ENCODE measurements at places on chromosomes 4 and X.
A peak's percentile ranks its signal among the peaks of the same experiment; 100 is the strongest.

GRCh38 chr4:126451237-126451873, 1136.6 kb downstream of the FAT4 start:
- DNase-seq = peak; percentile 34

DNA sequence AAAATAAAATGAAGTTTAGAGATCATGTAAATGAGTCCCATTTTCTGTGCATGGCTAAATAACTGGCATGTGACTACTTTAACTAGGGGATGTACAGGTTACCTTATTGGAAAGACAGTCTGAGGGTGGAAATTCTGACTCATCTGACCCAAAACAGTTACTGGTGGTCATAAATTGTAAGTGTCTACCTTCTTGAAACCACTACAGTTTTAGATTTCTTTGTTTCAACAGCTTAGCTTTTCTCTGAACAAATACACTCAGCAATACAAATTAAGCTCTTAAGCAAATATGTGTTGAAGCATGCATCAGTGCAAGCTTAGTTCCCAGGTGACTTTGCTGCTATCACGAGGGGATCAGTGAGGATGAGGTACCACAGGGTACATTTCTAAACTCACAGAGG, 60.7 kb upstream of the PGM2 start:
- no peak for DNase-seq

- DNase-seq = peak; percentile 57
These were observed at the start of gene LEF1 for GRCh38 chr4:108168671-108169523. Gene LEF1, minus strand, starts transcription at chr4:108168932. Its CDS starts 1,165 bp downstream, at chr4:108167767.

- no peak for DNase-seq
These were observed 45.8 kb downstream of the ENOX2 start for GRCh38 chrX:130857207-130857606.

DNA sequence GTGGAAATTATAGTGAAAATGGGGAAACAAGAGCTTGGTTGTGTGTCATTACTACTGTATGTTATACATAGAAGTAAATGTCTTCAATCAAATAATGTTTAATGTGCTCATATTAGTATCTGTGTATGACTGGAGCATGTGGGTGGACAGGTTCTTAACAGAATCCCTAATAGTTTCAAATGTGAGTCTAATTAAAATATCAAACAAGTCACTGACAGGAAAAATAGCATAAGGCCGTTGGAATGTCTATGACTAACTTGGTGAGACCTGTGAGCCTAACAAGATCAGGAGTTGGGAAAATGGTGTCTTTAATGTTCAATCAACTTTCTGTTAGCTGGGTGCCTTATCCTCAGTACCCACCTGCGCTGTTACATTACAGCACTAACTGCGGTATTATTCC, 6.2 kb upstream of the CXCL3 start:
- DNase-seq = peak; percentile 84

DNA sequence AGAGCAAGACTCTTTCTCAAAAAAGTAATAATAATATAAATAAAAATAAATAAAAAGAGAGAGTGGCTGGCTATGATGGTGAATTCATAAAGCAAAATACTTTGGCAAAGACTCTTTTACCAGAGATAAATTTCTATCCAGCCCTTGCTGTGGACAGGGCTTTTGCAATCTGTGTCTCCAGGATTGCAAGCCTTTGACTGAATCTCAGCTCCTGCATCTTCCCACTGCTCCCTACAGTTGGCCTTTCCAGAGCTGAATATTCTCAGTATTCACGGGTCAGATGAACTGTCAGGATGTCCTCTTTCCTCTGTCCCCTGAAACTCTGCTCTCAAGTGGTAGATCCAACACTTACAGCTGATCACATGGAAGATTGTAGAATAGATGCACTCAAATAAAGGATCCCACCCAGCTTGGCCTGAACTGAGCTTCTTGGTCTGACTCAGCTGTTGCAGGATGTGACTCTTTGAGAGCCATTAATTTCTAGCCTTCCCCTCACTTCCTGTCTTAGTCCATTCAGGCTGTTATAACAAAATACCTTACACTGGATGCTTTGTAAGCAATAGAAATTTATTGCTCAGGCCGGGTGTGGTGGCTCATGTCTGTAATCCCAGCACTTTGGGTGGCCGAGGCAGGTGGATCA, 123.4 kb upstream of the GUCY1A1 start:
- peak; percentile 79 for DNase-seq

DNA sequence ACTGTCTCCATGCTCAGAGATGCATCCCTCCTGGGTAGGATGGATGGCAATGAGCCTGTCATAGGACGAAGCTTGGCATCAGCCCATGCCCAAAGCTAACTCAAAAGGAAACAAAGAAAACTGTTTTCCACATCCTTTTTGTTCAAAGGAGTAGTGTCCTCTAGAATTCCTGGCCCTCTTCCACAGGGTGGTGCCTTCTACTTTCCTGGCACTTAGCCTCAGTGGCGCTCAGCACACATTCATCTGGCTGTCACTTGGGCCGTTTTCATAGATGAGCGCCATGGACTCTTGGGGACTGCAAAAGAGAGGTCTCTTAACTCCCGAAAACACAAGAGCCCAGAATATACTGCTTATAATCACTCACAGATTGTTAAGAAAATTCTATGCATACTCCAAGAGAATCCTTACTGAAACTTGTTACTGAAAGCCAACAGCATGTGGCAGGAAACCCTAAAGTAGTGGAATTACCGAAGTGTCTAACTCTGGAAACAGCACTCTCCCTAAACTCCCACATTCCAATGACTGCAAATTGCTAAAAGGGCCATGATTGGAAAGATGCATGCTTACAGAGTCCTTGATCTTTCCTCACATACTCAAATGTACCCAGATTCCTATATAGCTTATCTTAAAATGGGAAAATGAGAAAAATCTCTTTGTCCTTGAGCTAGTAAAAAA, 110.0 kb downstream of the HS6ST2 start:
- no peak for DNase-seq

GRCh38 chr4:92814677-92815076, 510.9 kb downstream of the GRID2 start:
- no peak for DNase-seq

- no peak for DNase-seq
These were observed 8.0 kb downstream of the SLIT2 start for GRCh38 chr4:20259707-20260106.

- DNase-seq = no peak
These were observed at the start of gene PALLD for GRCh38 chr4:168496834-168497233. Gene PALLD, plus strand, starts transcription at chr4:168497052.

DNA sequence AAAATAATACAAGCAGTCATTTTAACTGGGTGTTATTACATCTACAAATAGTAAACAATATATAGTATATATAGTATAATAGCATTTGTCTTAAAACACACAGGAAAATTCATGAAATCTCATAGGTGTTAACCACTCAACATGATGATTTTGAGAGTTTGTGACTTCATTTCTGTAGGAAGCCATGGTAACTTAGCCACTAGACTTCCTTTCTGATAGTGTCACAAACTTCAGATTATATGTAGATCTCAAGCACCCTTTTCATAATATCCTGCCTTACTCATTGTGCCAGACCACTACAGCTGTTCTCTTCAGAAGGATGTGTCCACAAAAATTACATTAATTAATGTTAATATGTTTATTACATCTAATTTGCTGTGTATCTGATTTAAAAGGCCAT, 1250.6 kb downstream of the ADGRL3 start:
- no peak for DNase-seq

DNA sequence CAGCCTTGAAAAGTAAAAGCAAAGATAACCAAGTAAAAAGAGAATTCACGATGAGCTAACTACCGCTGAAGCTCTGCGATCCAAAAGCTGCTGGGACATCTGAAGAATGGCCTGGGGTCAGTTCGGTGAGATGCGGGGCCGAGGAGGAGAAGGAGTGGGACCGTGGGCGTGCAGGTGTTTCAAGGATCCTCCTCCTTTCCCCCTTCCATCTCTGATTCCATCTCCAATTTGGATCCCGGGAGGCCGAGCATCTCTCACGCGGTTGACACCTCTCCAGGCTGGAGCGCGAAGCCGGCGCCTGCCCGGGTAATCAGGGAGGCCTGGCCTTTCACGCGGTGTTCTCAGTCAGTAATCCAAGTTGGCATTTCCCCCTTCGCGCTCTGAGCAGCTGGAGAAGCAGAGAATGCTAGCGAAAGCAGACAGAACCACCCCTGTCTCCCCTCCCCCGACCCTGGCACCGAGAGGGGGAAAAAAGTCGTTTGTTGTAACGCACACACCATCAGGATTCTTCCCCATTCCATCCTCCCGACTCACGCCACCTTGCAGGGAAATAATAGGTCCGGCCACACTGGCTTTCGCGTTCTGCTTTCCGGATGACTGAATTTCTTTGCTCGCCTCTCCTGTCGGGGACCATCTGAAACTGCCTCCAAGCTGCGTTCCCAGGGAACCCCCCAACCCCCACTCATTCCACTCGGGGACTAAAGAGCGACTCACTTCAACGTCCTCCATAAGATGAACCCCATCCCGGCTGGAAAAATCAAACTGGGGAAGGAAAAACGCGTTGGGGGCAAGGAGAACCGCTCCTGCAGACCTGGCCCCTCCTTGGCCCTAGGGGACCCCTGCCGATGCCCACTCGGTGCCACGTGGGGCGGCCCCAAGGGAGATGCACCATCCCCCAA, 6.5 kb downstream of the NEUROG2 start:
- DNase-seq = peak; percentile 51

- peak; percentile 1 for DNase-seq
These were observed 386.4 kb upstream of the RPS6KA3 start for GRCh38 chrX:20653070-20653469.

DNA sequence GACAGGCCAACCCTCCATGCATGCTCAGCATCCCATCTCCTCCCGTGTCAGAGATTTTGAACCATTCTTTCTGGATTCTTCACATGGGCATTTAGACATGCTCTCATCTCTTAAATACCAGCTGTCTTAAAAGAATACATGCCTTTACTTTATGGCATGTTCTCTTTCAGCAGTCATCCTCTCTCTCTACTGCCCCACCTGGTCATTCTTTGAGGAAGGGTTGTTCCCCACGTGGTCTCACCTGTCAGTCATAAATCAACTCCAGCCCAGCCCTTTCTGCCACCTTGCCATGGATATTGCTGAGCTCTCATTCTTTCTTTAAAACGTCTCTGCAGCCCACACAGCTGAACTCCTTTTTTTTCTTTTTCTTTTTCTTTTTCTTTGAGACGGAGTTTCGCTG, 111.3 kb downstream of the ARHGAP10 start:
- DNase-seq = peak; percentile 37

DNA sequence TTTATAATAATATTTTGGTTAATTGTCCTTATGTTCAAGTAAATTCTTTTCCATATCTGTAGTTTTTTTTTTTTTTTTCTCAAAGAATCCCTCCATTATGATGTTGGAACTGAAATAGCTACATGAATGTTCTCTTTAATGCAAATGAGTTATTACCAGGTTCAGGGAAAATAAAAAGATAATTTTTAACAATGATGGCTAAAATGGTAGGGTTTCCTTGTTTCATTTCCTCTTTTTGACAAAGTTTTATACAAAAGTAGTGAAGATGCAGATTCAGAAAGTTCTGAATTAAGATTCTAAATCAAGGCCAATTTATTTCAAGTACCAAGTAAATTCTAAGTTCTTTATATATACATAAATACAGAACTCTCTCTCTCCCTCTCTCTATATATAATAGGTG, 779.0 kb upstream of the INTU start:
- DNase-seq = no peak

DNA sequence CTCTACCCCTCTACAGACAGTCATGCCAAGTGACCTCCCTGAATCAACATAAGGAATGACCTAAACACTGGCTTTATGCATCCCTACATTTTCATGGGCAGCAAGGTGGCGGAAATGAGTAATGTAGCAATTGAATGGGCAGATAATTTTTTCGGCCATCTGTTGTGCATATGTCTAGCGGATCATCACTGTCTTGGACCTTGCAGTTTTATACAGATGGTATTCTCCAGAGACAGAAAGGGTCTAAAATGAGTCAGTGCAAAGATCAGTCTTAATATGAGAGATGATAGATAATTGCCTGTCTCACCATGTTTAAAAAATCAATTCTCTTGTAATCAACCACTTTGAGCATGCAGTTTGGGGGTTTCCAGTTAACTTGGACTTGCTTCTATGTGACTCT, 177.3 kb upstream of the DKK2 start:
- peak; percentile 80 for DNase-seq

DNA sequence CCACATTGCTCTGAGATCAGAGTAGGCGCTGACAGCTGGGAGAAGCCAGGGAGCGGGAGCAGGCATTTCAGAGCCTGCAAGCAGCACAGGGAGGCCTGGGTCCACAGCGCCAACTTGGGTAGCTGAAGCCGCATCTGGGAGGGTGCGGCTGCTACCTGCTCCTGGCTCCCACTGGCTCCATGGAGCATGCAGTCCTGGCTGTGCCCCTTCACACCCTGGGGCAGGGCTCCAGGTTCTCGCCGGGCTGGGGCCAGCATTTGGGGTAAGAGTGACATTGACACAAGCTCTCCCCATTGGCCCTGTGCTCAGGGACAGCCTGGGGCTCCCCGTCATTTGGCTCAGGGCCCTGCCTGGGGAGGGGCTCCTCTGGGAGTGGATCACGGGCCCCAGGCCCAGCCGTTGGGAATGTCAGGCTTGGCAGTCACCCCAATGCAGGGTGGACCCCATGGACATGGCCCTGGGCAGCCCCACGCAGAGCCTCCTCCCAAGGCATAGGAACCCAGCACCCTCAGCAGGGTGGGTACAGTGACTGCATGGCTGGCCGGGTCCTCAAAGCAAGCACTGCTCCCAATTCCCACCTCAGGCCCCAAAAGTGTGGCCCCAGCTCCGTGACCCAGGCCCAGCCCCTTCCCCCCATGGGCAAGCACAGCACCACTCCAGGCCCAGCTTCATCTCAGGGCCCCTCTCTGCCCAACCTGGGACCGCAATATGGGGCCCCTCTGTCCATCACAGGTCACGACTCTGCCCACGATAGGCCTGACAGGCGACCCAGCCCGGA, 82.4 kb downstream of the PRDM5 start:
- no peak for DNase-seq

- DNase-seq = no peak
These were observed 74.5 kb downstream of the MGST2 start for GRCh38 chr4:139740121-139740520.

DNA sequence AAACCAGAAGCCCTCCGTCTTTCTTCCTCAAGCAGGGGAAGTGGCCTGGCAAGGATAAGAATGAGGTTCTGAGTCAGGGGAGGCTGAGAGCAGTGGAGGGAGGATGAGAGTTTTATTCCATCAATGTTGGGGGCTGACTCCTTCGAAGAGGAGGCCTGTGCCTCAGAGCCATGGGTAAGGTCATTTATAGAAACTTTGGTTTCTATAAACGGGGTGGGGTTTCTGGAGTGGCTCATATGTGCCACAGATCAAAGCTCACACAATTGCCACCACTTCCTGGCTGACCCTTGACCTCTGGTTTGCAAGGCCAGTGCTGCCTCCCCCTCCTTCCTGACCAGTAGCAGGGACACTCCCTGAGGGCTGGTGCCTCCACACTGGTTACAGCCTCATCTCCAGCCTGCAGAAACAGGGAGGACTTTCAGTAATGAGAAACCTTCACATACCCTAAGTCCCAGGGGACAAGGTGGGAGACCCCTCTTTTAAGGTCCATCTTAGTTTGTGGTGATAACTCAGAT, 166.0 kb downstream of the PDGFRA start:
- DNase-seq = no peak
